NCI-H510A treated with DMSO at 0.1 percent for 48 hours (cell line): ENCODE measurements at places on chromosomes 1 and 21.

DNA sequence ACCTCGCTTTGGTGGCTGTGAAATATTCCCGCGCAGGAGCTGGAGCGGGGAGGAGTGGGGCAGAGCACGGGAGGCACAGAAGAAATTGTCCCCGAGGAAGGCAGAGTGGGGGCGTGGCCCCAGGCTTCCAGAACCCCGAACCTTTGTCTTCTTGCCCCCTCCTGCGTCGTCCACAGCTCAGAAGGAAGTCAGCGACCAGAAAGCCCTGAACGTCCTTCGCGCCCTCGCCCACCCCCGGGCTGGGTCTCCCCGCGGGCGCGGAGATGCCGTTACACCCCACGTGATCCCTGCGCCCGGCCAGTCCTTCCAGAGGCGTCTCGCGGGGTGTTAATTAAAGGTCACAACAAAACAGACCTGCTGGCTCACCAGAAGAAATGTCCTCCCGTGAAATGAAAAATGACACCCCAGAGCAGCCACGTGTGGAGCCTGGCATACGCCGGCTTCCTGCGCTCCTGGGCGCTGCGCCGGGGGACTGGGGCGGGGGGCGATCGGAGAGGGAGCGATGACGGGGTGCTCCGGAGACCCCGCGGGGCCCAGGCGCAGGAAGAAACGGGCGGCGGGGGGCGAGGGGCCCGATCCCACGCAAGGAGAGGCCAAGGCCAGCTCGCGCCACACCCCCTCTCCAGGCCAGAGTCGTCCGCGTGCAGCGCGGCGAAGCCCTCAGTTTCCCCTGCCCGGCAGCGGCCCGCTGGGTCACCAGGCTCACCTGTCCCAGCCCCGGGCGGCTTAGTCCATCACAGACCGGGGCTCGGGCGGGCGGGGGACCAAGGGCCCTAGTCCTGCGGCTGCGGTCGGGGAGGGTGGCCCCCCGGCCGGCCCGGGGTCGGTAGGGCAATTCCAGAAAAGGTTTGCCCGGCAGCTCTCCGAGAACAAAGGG lies 995 bp upstream of the KIF26B start:
- no peak for DNase-seq

DNA sequence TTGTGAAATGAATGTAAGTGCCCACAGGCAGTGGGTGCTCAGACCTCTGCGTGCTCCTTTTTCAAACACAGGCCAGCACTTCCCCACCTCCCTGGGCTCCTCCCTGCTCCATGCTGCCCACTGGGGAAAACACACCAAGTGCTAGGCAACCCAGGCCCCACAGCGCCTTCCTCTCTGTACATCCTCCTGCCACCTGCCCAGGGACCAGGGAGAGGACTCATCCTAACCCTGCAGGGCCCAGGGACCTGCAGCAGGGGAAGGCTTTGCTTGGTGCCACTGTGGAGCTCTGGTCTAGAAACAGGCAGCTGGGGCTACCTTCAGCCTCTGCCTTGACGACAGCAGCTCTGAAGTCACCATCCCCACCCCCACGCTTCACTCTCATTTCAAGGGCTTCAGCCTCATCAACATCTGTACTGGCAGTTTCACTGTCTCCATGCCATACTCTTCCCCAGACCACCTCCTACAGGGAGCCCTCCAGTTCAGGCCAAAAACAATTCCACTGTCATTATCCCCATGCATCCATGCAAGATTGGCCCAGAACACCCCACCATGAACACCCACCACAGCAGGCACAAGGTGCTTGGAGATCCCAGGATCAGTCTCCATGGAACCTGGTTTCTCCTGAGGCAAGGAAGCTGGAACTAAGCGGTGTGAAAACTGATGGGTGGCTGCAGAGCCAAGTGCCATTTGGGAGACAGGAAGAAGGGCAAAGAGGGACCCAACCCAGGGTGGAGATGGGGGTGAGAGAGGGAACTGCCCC lies 1.1 kb downstream of the IGSF8 start:
- no peak for DNase-seq

DNA sequence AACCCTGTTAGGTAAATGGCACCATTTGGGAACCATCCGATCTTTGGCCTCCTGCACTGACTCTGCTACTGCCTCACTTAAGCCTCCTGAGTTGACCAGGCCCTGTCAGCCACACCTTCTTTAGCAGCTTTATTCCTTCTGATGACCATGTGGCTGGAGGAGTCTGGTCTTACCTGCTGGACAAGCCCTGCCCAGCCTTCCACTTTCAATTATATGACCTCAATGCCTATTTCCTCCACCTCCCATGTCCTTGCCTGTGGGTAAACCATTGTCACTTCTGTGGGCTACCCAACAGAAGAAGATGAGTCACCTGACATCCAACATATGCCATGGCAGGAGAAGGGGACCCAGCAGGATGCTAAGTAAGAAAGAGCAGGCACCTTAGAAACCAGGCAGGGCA lies 393.8 kb downstream of the NTNG1 start:
- no peak for DNase-seq

- no peak for DNase-seq
Measured at GRCh38 chr1:201488830-201489589, 17.9 kb downstream of the CSRP1 start.

DNA sequence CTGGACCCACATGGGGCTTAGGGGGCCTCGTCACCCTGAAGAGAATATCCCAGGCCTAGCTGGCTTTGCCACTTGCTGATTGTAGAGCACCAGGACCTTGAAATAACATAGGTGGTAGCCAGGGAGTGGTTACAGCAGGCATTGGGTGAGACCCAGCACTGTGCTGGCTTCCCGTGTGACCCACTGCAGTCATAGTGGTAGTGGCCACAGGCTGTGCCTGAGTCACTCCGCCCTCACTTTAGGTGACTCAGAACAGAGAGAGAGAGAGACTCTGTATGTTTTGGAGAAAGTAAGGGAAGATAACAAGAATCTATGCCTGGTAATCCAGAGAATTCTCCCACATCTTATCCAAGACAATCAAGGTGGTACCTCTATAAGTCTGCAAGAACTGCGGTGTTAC lies 98.7 kb upstream of the LHX8 start:
- no peak for DNase-seq

DNA sequence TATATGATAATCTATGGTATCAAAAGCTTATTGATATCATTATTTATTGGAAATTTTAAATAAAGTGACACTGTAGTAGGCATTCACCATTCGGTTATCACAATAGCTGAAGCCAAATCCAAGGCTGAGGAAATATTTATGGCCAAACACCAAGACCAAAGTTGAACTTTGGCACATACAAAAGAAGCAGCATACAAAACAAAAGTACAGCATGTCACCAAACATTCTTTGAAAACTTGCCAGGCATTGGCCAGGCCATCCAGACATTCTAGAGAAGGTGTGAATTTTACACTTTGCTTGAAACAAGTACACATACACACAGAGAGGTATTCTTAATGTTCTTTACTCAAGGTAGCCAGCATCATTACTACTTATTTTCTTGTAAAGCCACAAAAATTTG lies 544.4 kb upstream of the CXADR start:
- DNase-seq: no peak

GRCh38 chr1:55937840-55938375 lies 641.5 kb downstream of the PLPP3 start:
- DNase-seq: no peak

DNA sequence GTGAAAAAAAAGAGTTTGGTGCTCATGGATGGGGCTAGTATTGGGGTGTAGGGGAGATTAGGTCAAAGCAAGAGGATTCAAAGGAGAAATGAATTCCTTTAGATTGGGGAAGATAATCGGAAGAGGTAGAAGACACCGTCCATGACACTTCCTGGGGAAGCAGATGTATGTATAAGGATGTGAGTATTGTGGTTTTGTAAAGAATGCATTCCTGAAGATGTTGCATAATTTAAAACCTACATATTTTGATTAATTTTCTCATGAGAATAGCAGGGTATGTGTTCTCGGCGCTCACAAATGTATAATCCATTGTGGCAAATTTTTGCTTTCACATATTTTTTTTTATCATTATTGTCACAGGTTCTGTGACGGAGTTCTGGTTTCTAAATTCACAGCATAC lies 5.5 kb upstream of the LGALS8 start:
- no peak for DNase-seq

DNA sequence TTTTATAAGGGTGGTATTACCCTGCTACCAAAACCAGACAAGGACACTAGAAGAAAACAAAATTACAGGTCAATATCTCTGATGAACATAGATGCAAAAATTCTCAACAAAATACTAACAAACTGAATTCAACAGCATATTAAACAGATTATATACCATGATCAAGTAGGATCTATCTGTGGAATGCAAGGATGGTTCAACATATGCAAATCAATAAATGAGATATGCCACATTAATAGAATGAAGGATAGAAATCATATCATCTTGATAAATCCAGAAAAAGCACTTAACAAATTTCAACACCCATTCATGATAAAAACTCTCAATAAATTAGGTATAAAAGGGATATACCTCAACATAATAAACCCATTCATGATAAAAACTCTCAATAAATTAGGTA lies 24.3 kb upstream of the MYBPHL start:
- DNase-seq: no peak

GRCh38 chr1:36571106-36571505 lies 88.4 kb upstream of the CSF3R start:
- no peak for DNase-seq

GRCh38 chr1:24525606-24526005 lies 23.0 kb downstream of the RCAN3 start:
- no peak for DNase-seq

DNA sequence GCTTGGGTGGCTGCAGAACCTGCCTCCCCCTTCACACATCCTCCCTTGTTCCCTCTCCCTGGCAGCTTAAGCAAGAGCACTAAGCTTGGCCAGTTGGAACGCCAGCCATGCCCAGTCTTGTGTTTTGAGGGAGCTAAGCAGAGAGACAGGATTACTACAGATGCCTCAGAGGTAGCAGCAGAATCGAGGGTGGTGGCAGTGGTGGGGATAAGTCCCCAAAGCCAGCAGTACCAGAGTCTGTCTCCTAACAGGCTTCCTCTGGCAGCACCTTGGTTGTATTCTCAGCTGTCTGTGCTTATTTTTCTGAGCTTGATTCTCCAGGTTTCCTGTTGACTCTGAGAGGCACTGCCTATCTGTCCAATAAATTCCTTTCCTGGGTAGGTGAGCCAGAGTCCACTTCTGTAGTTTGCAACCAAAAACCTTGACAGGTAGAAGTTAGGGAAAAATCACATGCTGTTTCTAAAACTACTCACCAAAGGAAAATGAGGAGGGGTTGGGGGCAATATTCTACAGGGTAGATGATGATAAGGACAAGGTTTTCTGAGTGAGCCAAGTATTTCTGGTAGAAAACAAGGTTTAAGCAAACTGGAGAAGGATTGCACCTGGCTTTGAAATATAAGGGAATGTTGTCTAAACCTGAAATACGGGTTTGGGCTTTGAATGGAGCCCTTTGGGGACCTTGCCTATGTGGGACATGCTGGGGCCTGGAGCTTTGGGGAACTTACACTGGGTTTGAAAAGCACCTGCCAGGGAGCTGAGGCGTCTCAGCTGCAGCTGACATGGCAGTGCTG lies 100.8 kb downstream of the PBX1 start:
- peak; percentile 67 for DNase-seq

DNA sequence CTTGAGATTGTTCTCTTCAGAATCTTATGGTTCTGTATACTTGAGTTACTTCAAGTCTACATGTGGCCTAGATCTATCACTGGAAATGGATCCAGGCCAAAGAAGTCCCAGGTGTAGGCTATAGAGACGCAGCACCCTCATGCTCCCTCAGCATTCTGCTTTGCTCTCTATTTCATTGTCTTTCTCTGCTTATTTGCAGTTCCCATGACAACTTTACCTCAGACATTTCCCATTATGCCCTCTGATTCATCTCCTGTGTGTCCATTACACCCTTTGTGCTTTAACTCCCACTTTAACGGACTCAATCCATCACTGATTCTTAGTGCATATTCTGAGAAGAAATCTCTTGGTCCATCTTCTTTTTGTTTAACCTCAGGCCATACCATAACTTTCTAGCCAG lies 236.9 kb upstream of the NRIP1 start:
- DNase-seq: no peak

GRCh38 chr1:232599178-232600041 lies 30.5 kb downstream of the SIPA1L2 start:
- peak; percentile 78 for DNase-seq

DNA sequence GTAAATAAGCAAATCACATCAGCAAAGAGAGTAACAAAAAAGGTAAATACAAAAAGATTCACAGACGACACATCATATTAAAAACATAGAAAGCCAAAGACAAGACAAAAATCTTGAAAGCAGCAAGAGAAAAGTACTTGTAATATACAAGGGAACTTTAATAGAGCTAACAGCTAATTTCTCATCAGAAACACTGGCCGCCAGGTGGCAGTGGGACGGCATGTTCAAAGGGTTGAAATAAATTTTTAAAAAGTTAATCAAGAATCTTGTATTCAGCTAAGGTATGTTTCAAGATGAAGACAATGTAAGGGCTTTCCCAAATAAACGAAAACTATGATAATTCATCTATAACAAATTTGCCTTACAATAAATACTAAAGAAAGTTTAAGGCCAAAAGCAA lies 358.1 kb downstream of the LRRIQ3 start:
- DNase-seq: no peak

GRCh38 chr1:54395281-54395934 lies 10.8 kb downstream of the SSBP3 start:
- no peak for DNase-seq

GRCh38 chr1:175317779-175318178 lies 125.2 kb upstream of the KIAA0040 start:
- DNase-seq: no peak

DNA sequence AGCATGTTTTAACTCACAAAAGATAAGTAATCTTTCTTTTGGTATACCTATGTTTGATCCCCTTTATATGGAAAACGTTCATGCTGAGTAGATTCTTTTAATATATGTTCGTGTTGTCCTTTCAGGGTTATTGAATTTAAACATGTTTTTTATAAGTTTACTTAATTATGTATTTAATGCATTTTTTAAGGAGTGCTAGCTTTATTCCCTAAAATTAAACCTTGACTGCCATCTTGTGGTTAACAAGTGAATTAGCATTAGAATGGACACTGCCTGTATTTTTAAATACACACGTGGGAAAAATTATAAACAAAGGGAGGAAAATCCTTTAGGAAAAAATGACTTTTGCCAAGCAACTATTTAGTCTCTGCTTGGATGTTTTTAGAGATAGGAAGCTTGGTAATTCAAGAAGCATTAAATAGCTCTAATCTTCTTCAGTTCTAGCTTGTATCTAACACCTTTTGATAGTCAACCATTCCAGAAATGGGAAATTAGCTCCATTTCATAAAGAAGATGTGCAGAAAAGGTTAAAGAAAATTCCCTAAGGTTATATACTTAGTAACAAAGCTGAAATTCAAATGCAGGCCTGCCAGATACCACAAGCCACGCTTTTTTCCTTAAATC lies 43.0 kb downstream of the UBE2U start:
- peak; percentile 79 for DNase-seq

- DNase-seq: no peak
Measured at GRCh38 chr21:26469789-26470188, 103.3 kb downstream of the CYYR1 start.

DNA sequence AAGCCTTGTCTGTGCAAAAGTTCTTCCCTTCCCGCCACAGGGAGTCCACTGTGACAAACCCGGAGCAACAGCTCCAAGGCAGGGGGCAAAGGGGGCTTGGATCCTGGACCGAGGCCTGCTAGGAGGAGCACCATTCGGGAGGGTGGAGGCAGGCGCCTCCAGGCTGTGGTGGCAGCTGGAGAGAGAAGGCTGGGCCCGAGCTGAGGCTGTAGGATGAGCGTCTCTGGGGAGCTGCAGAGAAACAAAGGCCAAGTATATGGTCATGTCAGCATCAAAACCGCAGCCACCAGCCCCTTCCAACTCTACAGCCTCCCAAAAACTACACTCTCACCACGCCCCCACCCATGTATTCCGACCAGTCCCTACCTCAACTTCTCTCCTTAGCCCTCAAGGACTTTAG lies 579 bp downstream of the SH3BP5L start:
- DNase-seq: no peak
